ENCODE measurements at places on chromosomes 16 and 17.

GRCh38 chr17:67959510-67959909 lies 36.8 kb downstream of the C17orf58 start:
- no peak for DNase-seq

DNA sequence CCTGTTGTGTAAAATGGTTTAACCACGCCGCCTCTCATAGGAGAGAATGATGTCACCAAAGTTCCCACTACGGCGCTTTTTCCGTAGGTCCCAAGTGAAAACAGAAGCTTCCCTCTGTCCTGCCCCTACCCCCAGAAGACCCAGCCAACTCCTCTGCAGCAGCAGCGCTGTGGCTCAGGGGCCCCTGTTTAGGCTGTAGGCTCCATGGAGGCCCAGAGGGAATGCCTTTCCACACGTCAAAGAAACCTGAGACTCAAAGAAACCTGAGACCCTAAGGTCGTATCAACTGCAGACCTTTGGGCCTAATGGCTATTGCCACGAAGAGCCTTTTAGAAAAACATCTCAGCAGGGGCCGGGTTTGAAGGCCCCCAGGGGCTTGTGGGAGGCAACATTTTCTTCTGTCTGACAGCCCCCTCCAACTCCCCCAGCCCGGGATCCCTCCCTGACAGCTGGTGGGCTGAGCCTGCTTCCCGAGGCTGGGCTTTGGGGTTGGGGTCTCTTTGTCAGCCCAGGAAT lies 43.1 kb upstream of the MEAK7 start:
- no peak for DNase-seq

DNA sequence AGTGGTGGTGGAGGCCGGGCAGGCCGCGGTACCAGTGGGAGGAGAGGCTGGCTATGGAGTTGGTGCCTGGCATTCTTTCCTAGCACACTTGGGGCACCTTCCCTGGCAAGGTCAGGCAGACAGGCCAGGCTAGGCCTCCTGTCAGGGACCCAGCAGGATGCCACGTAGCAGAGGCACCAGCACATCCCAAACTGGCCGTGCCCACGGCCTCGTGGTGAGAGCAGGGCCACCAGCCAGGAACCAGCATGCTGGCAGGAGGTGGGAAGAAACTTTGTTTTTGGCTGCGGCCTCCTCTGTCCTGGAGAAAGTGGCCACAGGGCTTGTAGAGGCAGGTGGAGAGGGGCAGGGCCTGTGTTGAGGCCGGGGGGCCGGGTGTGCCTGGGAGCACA lies 57.6 kb upstream of the CBFA2T3 start:
- no peak for DNase-seq

GRCh38 chr16:88058817-88059216 lies 107.6 kb downstream of the BANP start:
- no peak for DNase-seq

DNA sequence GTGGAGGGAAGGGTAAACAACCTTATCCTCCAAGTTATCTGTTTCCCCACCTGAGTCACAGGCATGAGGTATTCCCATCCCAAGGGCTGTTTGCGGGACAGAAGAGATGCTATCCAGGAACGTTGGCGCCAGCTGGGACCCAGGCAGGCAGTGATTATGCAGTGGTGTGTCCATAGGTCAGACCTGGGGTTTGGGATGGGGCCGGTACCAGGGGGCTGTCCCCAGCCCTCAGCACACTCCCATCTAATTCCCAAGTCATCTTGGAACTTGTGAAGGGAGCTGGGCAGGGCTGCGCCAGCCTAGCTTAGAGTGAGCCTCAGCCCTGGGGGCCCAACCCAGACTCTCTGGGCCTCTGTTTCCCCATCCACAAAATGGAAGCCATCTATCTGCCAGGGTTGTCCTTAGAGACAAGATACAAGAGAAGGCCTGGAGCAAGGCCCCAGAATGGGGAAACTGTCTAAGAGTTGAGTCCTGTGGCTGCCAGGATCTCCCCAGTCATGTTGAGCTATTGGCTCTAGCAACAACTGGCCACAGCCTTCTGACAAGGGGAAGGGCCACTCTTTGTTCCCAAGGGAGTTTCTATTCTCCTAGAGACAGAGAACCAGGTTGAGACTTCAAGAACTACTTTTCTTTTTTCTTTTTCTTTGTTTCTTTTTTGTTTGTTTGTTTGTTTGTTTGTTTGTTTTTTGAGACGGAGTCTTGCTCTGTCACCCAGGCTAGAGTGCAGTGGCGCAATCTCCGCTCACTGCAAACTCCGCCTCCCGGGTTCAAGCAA lies 9.8 kb upstream of the JUP start:
- no peak for DNase-seq

DNA sequence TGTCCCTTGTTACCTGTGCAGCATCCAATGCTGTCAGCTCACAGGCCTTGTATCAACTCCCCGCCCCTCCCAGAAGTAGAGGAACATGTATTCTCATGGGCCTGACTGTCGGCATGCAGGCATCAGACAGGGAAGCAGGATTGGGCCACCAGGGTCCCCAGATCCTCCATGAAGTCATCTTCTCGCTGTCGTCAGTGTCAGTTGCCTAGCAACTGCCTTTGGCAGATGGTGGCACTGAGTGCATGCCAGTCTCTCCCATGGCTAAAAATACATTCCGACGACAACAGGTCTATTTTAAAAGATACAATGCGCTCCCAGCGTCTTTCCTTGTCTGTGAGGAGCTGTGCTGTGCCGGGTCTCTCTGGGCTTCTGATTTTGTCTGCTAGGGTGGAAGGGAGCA lies 36.8 kb upstream of the CES5A start:
- DNase-seq, result peak; percentile 29

GRCh38 chr16:52727441-52727840 lies 180.5 kb upstream of the TOX3 start:
- DNase-seq, result no peak

DNA sequence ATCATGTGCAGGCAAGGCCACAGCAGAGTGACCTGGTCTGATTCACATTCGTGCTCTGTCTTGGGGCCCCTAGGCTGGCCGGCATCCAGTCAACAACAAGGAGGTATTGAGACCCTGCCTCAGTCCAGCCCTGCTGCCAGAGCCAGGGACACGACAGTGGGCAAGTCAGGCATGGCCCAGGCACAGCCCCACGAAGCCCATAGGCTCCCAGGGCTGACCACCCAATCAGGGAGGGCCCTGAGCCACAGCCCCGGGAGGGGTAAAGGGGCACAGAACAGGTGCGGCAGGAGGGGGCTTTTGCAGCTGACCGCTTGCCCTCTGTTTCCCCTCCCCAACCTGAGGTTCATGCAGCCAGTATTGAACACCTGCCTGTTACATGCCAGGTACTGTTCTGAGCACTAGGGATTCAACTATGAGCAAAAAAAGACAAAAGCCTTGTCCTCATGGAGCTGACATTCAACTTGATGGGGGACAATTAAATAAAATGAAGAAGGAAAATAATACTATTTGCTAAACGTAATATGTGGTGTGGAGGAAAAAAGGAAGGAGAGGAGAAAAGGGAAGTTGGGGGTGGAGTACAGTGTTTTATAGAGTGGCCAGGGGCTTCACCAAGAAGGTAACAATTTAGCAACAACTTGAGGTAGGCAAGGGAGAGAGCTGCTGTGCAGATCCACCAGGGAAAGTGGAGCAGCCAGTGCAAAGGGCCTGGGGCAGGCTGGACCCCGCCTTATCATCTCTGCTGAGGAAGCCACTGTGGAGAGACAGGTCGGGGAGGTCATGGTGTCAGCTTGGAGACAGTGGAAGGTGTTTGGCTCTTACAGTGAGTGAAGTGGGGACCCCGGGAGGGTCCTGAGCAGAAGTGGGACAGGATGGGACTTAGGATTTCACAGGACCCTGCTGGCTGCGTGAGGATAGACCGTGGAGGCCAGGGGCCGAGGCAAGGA lies 6.1 kb downstream of the DRC3 start:
- DNase-seq, result no peak

GRCh38 chr17:34703533-34703932 lies 124.2 kb downstream of the TMEM132E start:
- DNase-seq, result peak; percentile 35

DNA sequence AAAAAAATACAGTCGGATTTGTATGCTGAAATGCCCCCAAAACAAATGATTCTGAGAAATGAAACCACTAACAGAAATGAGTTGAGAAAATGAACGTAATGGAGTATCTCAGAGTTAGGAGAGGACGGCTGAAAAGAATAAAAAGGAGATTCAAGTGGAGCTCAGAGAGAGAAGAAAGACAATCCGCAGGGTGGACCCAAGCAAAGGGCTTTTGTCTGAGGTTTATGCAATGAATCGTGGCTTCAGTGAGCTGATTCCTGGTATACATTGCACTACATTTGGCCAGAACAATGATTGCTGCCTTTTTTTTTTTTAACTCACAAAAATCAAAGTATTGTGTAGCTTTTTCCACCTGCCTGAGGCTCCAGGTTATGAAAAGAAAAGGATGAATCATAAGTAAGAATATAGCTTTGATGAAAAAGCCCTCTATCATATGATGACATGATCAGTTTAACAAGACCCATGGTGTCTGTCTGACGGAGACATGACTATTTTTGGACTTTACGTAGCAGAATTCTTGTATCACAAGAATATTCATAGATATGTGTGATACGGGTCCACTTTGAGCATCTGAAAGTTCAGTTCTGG lies 4.4 kb upstream of the MED9 start:
- no peak for DNase-seq

GRCh38 chr16:704552-705380 lies 835 bp downstream of the FBXL16 start:
- DNase-seq, result no peak

GRCh38 chr17:48175692-48176470 lies 68.3 kb downstream of the SNX11 start:
- DNase-seq, result peak; percentile 44

- DNase-seq, result no peak
Measured at GRCh38 chr17:28216052-28216451, 102.9 kb upstream of the TMEM97 start.

DNA sequence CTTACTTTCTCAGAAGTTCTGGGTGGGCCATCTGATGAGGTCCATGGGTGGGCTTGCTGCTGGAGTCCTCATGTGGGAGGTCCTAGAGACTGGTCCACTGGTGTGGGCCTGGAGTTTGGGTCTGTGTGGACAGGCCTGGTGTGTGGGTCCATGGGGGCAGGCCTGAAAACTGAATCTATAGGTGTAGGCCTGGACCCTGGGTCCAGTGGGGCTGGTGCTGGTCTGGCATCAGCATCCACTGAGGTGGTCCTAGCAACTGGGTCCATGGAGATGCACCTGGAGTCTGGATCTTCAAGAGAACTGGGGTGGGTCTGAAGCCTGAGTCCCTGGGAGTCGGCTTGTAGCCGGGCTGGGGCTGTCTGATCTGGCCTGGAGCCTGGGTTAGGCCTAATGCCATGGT lies 253.8 kb upstream of the CCL2 start:
- DNase-seq, result no peak

DNA sequence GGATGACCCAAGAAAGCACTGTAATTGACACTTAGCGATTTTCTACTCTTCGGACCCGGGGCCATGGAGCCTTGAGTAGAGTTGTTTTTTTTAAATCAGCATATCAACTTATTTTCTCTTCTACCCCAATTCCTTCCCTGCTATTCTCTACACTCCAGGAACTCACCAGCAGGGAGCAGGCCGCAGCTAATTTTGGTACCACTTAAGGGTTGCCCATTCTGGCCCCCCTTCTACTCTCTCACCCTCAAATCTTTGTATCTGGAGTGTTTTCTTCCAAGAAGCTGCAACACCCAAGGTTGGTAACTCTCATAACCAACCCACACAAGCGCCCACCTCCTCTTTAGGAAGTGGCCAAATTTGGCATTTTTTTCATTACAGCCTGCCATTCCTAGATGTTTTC lies 5.5 kb upstream of the ERAL1 start:
- DNase-seq, result no peak

GRCh38 chr16:29835926-29836325 lies 15.7 kb downstream of the MVP start:
- no peak for DNase-seq

DNA sequence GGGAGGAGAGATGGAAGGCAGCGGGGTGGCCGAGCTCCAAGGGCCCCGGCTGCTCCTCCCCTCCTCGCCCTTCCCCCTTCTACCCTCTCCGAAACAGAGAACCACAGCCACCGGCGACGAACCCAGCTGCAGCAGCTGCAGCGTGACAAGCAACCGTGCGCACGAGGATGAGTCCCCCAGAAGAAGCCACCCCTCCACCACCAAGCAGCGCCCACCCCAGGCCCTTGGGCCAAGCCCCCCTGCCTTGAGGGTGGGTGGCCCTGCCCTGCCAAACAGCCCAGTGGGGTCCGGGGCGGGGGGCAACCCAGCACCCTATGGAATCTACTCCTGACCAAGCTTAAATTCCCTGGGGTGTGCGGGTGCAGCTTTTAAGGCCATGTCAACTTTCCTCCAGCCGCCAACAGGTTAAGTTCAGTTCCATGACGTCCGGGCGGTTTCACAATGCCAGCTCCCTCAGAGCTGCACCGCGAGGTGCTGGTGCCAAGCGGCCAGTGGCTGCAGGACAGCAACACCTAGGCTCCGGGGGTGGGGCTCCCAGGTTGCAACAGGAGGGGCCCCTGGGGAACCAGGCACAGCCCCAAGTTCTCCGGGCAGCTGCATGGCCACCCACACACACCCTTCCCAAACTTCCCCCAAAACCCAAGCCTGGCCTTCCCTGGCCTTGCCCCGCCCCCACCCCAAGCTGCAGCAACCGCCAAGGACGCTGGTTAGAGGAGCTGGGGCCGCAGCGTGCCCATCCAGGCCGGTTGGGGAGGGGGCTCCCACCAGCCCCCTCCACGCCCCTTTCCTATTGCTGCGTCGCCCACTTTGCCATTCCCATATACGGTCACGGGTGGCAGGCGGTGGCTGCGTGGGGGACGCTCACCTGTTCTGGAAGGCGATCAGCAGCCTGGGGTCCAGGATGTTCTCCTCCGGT lies 2.0 kb downstream of the CBX4 start:
- peak; percentile 79 for DNase-seq

- DNase-seq, result peak; percentile 19
Measured at GRCh38 chr16:50992350-50993032, 158.6 kb downstream of the SALL1 start.

- peak; percentile 89 for DNase-seq
Measured at GRCh38 chr16:70298988-70299938, at the start of gene DDX19B. TSS of gene DDX19B (plus strand) at chr16:70299186. CDS start at chr16:70299298, 112 bp downstream.

GRCh38 chr16:47699106-47699505 lies 238.0 kb downstream of the PHKB start:
- no peak for DNase-seq

DNA sequence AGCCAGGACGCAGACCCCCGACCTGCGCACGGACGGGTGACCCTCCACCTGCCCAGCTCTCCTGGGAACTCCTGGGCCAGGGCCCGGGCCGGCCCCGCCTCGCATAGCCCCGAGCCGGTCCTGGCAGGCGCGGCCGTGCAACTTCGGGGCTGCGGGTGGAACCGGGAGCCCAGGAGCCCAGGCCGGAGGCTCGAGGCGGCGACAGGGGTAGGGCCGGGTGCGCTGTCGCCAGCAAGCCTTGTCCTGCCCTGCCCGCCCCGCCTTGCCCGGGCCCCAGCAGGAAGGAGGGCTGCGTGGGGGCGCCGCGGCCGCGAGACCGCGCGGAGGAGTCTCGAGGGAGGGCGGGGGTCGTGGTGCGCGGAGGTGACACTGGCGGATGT lies 408 bp downstream of the LMF1 start:
- DNase-seq, result no peak
